ENCODE measurements at places on chromosomes 13 and 19.

DNA sequence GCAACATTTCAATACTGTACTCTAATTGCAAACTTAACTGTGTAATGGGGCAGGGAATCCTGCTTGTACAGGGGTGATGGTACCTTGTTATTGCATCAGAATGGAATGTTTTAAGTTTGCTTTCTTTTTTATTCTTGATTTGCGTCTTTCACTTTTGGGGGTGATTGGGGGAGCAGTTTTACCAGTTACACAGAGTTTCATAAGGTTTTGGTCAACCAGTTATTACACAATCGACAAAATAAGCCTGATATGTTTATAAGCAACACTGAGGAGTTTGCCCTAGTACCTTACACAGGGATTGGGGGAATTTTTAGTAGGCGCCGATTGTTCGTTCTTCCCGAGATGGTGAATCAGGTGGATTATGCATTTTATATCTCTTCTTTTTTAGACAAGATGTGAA is 2.7 kb downstream of the KLF5 start:
- DNase-seq, result no peak

DNA sequence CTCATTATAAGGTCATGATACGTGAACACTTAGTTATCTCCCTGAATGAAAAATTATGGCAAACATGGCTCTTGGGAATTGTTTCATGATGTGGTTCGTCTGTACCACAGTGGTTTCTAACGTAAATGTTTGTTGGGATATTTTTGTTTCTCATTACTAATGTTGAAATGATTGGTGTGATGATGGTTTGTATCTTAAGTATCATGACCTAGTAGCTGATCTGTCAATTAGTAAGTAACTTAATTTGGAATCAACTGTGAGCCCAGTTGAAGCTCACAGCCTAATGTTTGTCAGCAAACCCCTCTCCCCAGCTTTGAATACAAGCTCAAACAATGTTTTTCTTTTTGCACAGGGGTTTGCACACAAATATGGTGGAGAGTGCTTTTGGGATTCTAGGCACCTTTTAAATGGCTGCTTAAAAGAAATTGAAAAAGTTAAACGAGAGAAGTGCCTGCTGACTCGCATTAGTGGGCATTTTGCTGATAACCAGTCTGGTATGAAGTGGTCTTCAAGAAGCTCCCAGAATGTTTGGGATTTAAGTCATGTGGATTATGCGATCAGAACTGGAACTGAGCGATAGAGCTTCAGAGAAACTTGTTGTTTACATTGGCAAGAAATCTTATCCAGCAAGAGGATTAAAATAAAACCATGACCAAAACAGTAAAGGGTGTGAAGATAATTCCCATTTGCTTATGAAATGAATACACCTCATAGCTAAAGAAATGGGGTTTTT is 68.2 kb downstream of the LMO7 start:
- no peak for DNase-seq

DNA sequence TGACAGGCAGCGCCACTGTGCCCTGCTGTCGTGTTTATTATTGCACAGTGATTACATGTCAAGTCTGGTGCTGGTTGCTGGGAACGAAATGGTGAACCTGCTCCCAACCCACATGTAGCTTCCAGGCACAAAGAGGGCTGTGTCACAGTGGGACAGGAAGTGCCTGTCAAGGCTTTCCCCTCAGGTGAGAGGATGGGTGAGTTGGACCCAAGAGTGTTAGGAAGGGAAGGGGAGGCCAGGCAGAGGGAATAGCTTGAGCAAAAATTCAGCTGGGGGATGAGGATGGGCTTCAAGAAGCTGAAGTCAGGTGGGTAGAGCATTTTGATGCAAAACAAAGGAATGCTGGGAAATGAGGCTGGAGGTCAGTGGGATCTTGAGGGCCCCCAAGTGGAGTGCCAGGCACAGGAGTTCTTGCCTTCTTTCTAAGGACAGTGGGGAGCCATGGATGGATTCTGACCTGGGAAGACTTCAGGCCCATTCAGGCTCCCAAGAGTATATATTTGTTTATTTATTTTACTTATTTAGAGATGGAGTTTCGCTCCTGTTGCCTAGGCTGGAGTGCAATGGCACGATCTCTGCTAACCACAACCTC is 8.5 kb upstream of the QTRT1 start:
- DNase-seq, result no peak

DNA sequence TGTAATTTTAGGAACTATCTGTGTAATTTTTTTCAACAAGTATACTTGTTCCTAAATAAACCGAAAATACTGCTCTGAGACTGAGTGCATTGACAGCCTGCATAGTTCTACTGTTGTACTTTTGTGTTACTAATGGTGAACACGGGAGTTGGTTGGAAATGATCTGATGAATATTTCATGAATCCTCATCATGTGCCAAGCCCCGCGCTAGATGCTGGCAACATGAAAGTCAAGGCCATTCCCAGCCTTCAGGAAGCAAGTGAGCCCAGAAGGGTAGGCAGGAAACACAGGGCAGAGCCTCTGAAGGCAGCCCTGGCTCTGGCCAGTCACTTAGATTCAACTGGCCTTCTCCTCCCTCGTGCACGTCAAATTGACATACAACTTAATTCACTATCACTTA is 106.1 kb downstream of the ABCC4 start:
- DNase-seq, result no peak

DNA sequence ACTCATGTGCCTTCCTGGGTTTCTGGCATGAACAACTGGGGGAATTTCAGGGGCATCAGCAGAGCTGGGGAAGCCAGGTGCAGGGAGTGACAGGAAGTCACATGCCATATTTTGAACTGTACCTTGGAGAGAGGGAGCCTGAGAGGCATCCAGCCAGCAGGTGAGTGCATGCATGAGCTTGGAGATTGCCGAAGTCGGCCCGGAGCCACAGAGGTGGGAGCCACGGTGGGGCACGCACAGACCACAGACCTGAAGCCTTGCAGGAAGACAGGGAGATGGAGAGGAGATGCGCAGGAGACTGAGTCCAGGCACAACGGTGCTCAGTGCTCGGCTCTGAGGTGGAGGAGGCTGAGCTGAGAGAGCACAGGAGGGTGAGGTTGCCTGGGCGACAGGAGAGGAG is 55.1 kb downstream of the CDADC1 start:
- no peak for DNase-seq

- DNase-seq, result no peak
Observed at GRCh38 chr13:98143157-98143553, 261 bp downstream of the FARP1 start.

Measured in iPS DF 19.7 (cell line).